ENCODE measurements at places on chromosomes 2 and 18.

- DNase-seq, result no peak
These were observed 51.7 kb downstream of the CABYR start for GRCh38 chr18:24190590-24190989.

GRCh38 chr2:99809259-99809900 lies 319.6 kb upstream of the REV1 start:
- DNase-seq, result no peak

- no peak for DNase-seq
These were observed 114.4 kb upstream of the NOL4 start for GRCh38 chr18:34339155-34339554.

DNA sequence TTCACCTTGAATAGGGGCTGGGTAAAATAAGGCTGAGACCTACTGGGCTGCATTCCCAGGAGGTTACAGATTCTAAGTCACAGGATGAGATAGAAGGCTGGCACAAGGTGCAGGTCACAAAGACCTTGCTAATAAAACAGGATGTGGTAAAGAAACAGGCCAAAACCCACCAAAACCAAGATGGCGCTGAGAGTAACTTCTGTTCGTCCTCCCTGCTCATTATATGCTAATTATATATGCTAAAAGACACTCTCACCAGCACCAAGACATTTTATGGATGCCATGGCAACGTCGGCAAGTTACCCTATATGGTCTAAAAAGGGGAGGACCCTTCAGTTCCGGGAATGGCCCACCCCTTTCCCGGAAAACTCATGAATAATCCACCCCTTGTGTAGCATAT lies 711.5 kb upstream of the KLHL29 start:
- no peak for DNase-seq

GRCh38 chr2:218252509-218253231 lies 8.1 kb upstream of the GPBAR1 start:
- DNase-seq, result no peak

DNA sequence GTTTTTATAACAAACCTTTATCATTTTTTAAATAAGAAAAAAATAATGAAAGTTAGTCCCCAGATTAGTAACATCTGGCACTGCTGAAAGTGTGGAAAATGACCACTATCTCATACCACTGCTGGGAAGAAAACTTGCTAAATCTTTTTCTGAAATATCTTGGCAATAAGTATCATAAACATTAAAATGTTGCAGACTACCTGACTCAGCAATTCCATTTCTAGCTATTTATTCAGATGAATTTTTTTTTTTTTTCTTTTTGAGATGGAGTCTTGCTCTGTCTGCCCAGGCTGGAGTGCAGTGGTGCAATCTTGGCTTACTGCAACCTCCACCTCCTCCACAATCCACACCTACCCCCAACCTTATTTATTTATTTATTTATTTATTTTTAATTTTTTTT lies 35.3 kb upstream of the SOS1 start:
- no peak for DNase-seq

DNA sequence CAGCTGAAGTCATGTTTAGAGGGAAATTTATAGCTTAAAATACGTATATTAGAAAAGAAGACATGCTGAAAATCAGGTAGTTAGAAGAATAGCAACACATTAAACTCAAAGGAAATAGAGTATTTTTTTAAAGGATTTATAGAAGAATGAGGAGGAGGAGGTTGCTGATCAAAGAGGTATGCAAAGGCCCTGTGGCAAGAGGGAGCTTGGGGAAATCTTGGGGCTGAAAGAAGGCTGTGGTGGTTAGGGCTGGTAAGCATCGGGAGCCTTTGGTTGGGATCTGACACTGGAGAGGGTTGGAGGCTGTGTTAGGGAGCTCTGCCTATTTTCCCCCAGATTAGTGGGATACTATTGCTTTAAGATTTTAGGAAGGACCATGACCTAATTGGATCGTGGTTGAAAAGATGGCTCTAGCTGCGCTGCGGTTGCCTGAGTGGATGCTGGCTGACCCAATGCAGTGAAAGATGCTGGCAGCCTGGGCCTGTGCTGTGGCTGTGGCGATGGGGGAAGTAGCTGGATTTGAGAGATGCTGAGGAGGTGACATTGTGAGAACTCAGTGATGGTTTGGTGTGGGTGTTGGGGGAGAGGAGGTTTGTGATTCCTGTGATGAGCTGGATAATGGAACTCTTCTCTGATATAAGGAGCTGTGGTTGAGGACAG lies 11.7 kb downstream of the DGKD start:
- DNase-seq, result no peak

GRCh38 chr2:3422161-3422779 lies 42.8 kb downstream of the TRAPPC12 start:
- no peak for DNase-seq

DNA sequence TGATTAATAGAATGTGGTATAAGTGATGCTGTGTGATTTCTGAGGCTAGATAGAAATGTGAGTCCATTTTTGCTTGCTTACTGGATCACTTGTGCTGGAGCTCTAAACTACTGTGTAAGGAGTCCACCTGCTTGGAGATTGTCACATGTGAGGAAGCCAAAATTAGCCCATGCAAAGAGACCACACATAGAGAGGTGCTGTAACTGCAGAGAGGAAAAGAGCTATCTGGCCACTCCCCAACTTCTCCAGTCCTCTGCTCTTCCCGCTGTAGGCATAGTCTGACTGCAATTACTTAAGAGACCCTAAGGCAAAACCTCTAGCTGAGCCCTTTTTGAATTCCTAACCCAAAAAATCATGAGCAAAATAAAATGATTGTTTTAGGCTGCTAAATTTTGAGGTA lies 120.6 kb upstream of the FBXO11 start:
- no peak for DNase-seq

DNA sequence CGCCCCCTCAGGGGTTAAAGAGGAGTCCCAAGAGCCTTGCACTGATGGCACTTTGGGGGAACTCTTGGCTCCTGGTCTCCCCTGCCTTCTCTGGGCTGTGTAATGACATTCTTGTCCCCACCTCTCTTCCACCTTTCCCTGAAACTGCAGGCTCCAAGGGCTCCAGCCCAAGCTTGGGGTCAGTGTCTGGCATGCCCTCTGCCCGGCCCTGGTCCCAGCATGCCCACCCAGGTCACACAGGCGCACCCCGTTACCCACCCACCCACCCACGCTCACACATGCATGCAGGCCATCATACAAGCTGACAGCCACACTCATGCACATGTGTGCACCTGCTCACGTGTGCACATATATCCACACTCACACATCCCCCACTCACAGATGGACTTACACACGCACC lies 6.9 kb upstream of the NT5DC4 start:
- DNase-seq, result no peak

GRCh38 chr2:64392529-64392928 lies 61.4 kb upstream of the LGALSL start:
- DNase-seq, result no peak

DNA sequence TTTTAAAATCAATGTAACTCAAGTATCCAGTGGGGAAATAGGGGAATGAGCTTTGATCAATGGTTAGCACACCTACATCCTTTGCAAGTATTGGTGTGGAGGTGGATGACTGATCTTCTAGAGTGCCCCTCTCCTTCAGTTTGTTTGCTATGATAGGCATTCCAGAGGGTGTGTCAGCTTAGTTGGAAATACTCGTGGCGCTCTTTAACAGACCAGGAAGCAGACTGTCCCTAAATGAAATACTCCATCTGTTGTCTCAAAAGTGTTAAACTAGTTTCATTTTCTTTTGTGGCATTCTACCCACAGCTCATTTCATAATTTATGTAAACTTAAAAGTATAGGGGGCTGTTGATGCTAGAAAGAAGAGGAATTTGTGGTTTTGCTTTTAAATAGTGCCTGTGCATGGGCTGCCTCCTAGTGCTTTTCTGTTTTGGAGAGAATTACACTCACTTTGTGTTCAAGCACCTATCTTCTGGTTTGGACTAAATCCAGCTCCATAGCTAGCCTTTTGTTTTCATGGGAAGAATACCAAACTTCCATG lies 66.2 kb downstream of the STAT1 start:
- peak; percentile 6 for DNase-seq

GRCh38 chr2:44779793-44780192 lies 161.7 kb upstream of the SIX3 start:
- no peak for DNase-seq

GRCh38 chr18:36185901-36186460 lies 1.3 kb upstream of the MOCOS start:
- DNase-seq, result no peak

GRCh38 chr2:24011250-24012104 lies 1.6 kb downstream of the MFSD2B start:
- no peak for DNase-seq

DNA sequence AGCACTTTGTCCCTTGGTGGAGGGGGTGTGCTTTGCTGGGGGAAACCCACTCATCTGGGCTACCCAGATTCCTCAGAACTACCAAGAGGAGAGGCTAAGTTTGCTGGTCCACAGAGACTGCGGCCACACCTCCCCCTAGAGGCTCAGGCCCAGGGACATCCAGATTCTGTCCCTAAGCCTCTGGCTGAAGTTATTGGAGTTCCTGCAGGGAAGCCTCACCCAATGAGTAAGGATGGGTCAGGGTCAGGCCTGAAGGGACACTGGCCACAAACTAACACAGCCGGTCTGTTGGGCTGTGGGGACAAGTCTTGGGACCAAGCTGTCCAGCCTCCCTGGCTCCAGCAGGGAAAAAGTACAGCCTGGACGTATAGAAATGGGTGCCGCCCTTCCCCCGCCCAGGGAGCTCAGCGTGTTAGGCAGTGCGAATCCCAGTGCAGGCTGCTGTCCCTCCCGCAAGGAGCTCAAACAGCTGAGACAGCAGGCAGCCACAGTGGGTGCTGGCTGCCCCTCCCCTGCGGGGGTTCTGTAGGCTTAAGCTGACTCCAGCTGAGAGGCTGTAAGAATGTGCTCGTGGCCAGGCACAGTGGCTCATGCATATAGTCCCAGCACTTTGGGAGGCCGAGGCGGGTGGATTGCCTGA lies 86.9 kb upstream of the ARL5A start:
- DNase-seq, result no peak

DNA sequence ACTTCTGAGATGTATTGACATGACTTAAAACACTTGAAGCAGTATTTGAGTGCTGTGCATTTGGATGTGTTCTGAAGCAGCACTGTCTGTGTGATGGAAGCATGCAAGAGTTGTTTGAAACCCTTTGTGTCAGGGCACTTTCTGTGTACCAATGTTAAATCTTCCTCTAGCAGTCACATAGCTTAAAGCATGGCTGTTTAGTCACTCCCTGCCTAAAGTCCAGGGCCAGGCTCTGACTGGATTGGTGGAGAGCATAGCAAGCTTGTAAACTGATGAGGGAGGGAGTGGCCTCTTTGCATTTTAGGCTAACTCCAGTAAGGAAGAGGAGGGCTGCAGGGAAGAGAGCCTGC lies 73.5 kb downstream of the MYO1B start:
- no peak for DNase-seq

- DNase-seq, result no peak
These were observed 256.6 kb downstream of the LOXHD1 start for GRCh38 chr18:46400449-46400848.

GRCh38 chr2:232877940-232878511 lies 8.0 kb downstream of the SNORC start:
- no peak for DNase-seq

GRCh38 chr2:95352310-95353054 lies 50.0 kb upstream of the FAHD2A start:
- no peak for DNase-seq

- no peak for DNase-seq
These were observed 11.0 kb upstream of the KYNU start for GRCh38 chr2:142866426-142866825.

DNA sequence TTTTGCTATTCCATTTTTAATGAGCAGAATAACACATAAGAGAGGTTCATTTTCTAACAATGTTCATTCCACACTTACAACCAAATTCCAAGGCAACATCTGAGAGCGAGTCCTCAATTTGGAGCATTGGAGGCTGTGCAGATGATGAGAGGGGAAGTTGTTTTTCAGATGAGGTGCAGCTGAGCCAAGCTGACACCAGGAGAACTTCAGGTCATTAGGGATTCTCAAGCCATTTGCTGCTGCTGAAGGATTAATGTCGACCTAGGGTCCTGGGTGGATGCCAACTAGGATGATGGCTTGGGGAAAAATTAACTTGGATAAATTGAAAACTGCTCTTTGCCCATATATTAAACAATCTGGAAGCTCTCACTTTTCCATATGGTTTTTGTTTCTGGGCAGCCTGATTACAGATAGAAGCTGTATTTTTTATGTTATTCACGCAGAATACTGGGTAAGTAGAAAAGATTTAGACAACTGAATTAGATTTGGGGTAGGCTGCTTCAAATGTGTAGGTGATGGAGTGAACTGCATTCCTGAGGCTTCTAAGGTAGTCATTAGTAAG lies 206.4 kb upstream of the SLC39A10 start:
- DNase-seq, result no peak

DNA sequence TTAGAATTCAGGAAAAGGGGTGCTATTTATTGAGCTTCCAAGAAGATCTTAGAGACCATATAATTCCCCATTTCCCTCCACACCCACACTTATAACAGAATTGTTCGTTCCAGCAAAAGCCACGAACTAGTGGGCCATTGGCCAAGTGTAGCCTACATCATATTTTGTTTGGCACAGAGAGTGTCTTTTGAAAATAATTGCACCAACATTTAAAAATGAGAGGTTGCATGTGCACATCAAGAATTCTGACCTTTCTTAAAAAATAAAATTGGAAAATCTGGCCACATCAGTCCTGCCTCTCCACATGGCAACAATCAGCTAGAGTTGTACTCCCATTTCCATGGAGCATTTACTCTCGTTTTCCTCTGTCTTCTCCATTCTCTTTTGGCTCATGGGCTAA lies 655.5 kb upstream of the FANCL start:
- no peak for DNase-seq

GRCh38 chr2:232319803-232320442 lies 58.6 kb upstream of the ALPP start:
- DNase-seq, result no peak

- DNase-seq, result no peak
These were observed 906 bp downstream of the IKZF2 start for GRCh38 chr2:213150315-213151097.

DNA sequence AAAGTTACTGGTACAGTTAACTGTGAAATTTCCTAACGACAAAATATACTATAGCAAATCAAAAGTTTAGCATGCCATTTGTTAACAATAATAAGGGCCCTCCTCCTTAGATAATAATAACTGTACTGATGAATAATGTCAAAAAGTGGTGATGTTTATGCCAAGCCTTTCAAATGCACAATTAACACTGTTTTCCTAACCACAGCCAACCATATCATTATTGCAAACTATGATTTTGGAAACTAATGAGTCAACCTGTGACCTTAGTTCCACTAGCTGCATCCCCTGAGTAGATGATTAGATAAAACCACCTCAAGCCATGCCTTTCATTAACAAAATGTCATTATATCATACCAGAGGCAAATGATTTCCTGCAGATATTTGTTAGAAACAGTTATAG lies 25.1 kb upstream of the GPR75 start:
- DNase-seq, result no peak

DNA sequence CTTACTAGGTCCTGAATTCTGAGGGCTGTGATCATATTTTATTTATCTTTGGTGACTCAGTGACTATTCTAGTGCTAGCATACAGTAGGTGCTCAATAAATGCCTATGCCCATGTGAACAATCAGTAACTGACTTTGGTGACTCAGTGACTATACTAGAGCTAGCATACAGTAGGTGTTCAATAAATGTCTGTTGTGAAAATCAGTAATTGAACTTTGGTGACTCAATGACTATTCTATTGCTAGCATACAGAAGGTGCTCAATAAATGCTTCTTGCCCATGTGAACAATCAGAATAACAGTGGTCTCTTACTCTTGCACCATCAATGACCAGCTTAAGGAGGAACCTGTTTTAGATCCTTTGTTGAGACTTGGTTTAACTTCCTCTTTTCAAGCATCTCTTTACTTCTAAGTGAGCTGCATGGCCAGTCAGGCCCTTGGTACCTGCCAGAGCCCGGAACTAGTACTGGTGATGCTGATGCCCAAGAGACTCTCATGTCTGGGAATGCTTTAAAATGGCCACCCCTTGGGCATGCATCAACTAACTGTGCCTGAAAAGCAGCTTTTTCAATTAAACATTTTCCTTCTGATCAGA lies 214.9 kb upstream of the SPRED2 start:
- no peak for DNase-seq
